OCI-M1 (cell line): ENCODE measurements at places on chromosomes 5 and 9.
A peak's percentile ranks its signal among the peaks of the same experiment; 100 is the strongest.

DNA sequence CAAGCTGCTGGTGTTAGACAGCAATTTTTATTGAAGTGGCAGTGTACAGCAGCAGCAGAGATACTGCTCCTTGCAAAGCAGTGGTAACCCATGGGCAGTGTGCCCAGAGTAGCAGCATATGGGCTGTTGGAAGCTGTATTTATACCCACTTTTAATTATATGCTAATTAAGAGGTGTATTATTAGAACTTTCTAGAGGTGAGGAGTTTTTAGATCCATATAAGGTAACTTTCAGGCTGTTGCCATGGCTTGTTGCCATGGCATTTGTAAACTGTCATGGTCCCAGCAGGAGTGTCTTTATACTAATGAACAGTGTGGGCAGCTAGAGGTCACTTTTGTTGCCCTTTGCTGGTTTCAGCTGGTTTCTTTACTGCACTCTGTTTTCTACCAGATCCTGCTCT is 3.7 kb upstream of the PJA2 start:
- DNase-seq = peak; percentile 29

- no peak for DNase-seq
Measured at GRCh38 chr9:5614192-5614591, 14.7 kb upstream of the RIC1 start.

DNA sequence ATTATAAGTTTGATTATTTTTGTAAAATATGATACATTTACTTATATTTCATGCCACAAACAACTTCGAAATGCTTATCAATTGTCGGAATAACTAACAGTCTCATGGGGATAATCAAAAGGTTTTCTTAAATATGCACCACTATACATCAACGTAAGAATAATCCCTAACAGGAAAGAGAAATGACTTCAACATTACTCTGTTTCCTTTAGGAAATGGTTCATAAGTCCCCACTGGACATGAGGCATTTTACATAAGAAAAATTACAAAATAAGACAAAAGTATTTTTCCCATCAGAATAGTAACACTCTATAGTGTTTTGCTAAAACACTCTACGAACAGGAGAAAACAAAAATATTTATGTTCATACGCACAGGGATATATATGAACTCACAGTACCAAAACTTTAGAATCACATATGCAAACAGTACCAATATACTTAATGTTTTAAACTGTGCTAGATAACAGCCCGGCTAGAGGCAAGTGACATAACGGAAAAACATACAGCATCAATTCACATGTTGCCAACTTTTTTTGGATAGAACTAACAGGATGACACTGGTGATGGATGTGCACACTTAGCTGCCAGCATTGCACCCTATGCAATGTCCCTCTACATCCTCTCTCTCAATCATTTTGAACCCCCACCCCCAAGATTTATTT is 120.5 kb downstream of the NFIB start:
- no peak for DNase-seq

- DNase-seq = no peak
Measured at GRCh38 chr9:130042406-130042884, 544 bp downstream of the FNBP1 start.

DNA sequence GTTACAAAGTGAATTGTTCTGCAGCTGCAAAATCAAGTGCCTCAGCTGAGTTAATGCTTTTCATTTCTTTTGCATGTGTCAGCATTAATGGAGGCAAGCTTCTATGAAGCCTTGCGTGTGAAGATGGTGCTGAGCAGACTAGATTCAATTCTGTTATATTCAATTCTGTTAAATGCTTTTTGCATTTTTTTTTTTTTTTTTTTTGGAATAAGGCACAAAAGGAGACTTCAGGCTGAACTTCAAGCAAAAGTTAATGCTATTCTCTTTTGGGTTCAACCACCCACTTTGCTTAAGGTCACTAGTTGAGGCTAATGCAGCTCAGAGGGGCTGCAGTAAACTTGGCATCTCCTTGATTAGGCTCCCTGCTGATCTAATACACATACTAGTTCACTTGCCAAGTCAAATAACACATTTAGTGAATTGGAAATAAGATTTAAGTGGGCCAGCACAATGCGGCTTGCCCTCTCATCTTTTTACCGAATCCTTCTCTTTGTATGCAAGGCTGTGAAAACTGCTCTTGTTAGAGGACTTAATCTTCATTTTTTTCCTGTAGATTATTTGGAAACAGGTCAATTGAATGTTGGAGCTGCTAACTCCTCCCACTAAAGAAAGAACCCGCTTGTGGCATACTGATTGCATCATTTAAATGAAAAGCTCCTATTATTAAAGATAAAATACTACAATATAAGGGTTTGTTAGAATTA is 1020.2 kb downstream of the NR2F1-AS1 start:
- DNase-seq = no peak

GRCh38 chr5:147892696-147893296 is 13.5 kb downstream of the C5orf46 start:
- no peak for DNase-seq

GRCh38 chr5:127961006-127961762 is 122.4 kb upstream of the SLC12A2 start:
- no peak for DNase-seq

GRCh38 chr5:178993955-178994579 is 1.1 kb downstream of the GRM6 start:
- DNase-seq = no peak

GRCh38 chr5:149766460-149767280 is 36.6 kb downstream of the PPARGC1B start:
- DNase-seq = no peak

DNA sequence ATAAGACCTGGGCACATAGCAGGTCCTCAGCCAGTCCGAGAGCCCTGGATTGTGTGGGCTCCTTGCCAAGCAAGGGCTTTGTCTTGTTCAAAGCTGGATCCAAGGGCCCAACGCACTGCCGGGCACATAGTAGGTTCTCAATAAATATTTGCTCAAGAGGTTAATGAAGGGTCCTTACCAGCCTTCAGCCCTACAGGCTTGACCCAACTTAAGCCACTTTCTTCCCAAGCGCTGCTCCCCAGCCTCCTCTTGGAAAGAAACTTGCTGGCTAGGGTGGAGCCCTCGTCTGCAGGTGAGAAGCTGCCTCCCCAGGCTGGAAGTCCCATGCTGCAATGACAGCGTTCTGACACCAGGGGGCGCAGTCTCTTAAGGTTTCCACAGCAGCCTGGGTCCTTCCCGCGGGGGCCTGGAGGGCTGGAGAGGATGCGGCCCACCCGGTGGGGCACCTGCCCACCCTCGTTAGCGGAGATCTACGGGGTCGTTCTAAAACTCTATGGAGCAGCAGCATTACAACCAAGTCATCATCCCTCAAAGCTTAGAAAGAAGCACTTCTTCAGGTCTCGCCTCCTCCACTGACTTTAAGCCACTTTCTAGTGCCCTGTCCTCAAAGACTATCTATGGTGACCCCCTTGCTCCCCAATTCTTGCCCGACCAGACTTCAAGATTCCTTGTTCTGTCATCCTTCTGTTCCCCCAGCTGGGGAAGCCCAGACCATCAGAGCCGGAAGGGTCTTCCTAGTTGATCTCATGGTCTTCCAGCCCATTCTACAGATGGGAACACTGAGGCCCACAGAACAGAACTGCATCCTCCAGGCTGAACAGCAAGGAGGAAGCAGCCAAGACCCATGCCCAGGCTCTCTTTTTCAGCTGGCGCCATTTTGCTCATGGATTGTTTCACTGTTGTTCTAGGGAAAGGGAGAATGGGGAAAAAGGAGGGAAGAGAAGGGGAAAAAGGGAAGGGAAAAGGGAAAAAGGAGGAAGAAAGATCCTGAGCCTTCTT is 115.4 kb downstream of the LHX2 start:
- peak; percentile 77 for DNase-seq

GRCh38 chr9:97362777-97363545 is 48.9 kb upstream of the TDRD7 start:
- DNase-seq = peak; percentile 26

DNA sequence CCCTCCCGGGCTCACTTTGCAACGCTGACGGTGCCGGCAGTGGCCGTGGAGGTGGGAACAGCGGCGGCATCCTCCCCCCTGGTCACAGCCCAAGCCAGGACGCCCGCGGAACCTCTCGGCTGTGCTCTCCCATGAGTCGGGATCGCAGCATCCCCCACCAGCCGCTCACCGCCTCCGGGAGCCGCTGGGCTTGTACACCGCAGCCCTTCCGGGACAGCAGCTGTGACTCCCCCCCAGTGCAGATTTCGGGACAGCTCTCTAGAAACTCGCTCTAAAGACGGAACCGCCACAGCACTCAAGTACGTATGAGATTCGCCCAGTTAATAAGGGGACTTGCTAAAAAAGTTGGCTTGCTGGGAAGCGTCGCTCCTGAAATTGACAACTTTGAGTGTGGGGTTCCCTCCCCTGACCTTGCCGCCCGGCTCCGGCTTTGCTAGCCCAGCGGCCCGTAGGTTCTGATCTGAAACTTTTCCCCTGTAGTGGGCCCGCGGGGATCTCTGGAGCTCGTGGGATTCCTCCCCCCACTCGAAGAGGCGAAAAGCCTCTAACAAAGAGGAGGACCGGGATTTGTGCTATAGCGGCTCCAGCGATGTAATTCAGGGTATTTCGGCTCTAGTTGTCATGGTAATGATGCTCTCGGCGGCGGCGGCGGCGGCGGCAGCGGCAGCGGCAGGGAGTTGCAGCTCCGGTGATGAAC is 572 bp downstream of the NR4A3 start:
- DNase-seq = no peak

- DNase-seq = peak; percentile 52
Measured at GRCh38 chr5:83900306-83900705, 179.7 kb upstream of the HAPLN1 start.

GRCh38 chr9:37399336-37399735 is 23.2 kb upstream of the GRHPR start:
- no peak for DNase-seq

DNA sequence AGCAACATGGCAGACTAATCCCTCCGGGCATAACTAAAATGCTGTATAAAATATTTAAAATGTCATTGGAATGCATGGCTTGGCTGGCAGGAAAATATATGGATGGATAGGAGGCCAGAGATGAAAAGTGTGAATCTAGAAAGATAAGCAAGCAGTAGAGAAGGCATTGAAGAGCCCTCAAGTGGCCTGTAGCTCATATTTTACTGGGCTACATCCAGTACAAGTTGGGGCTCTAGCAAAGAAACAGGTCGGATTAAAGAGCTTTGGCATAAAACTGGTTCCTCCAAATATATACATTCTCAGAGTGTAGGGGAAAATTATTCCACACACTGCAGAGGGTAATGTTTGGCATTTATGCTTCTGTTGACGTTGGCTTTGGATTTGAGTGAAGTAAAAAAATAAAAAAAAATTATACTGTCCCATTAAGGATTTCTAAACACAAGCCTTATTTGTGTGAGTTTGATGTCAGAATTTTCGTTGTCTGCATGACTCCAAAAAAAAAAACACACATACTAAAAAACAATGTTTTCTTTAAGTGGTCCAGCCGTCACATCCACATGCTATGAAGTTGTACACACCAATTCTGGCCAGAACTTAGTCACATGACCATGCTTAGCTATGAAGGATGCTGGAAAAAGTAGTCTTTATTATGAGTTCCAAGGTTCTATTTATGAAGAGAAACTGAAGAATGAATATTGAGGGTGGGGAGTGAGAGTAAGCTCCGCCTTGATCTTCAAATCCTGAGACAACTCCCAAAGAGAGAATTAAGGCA is 147.0 kb downstream of the TLE1 start:
- DNase-seq = no peak

DNA sequence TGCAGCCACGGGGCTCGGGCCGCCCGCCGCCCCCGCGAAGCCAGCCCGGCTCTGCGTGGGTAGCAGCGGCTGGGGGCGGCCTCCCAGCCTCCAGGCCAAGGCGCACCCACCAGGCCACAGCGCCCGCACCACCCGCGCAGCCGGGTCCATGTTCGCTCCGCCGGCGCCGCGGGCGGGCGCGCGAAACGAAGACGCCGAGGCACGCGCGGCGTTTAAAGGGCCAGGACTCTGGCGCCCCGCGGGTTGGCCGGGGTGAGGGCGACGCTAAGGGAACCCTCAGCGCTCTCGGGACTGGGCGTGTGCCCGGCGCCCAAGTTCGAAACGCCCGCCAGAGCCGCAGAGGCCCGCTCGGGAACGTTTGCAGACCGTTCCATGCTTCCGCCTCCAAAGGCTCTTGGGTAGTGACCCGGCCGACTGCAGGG is at the start of gene PTGES2:
Gene PTGES2, minus strand, starts transcription at position 162 of the 422 bp plus-strand sequence. Its CDS starts 12 bp downstream, at position 150.
- peak; percentile 91 for DNase-seq

GRCh38 chr5:147170603-147171002 is 64.2 kb upstream of the STK32A start:
- DNase-seq = no peak

- DNase-seq = no peak
Measured at GRCh38 chr9:121844098-121844497, 192.7 kb downstream of the DAB2IP start.

- DNase-seq = peak; percentile 3
Measured at GRCh38 chr5:115541611-115542010, 3.0 kb downstream of the FEM1C start.

DNA sequence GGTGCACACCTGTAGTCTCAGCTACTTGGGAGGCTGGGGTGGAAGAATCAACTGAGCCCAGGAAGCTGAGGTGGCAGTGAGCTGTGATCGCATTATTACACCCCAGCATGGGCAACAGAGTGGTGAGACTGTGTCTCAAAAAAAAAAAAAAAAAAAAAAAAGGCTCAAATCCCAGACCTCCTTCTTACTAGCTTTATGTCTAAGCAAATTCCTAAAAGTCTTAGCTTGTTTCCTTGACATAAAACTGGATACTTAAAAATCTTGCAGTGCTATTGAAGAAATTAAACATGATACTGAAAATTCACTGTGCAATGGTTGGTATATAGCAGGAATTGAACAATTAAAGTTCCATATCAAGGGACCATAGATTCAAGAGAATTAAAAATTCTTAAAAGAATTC is 45.0 kb downstream of the PCDHGC5 start:
- no peak for DNase-seq

GRCh38 chr5:80060966-80061365 is 25.8 kb downstream of the THBS4 start:
- DNase-seq = no peak
